A172 (cell line): ENCODE measurements at places on chromosomes 13 and 19.

DNA sequence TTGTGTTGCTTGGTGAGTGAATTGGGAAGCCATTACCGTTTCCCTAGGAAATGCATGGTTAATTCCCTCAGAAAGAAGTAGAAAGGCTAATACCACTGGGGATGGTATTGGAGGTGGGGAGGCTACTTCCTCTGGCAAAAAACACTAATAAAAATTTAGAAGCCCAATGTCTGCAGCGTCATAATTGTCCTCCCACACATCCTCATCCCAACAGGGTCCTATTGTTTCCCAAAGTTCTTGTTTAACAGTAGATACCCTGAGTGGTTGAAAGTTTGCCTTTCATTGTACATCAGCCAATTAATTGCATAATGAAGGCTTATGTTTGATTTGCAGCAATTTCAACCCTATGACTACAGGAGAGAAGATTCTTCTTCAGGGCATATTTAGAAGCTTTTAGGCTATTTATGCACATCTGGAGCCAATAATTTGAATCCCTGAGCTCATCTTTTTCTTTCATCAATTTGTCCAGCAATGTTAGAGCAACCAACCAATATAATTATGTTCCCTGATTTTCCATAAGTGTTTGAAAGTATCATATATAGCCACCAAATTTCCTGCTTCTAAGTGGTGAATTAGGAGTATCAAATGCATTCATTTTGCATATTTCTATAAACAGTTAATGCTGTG is 491.0 kb downstream of the SLITRK5 start:
- DNase-seq, result no peak

DNA sequence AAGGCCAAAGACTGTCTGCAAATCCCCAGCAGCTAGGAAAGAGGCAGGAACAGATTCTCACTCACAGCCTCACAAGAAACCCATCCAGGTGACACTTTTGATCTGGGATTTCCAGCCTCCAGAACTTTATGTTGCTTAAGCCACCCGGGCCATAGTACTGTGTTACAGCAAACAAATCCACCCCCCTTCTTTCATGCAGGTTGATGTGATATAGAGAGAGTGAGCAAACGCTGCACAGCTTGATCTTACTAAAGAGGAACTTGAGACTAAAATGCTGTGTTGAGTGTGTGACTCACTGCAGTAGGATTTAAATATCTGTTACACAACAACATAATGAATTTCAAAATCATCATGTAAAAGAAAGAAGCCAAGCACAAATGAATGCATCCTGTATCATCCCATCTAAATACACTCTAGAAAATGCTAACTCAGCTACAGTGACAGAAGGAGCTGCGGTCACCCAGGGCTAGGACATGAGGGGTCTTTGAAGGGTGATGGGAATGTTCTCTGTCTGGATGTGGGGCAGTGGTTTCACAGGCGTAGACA is 32.2 kb downstream of the RCBTB2 start:
- DNase-seq, result peak; percentile 23

DNA sequence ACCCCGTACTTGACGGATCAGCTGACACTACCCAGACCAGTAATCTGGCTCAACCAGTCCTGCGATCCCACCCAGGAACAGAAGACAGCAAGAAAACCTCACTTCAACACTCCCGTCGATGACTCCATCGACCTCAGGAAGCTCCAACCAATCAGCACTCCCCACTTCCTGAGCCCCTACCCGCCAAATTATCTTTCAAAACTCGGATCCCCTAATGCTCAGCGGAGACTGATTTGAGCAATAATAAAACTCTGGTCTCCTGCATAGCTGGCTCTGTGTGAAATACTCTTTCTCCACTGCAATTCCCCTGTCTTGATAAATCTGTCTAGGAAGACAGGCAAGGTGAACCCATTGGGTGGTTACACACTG is 1.2 kb downstream of the LSM4 start:
- no peak for DNase-seq

DNA sequence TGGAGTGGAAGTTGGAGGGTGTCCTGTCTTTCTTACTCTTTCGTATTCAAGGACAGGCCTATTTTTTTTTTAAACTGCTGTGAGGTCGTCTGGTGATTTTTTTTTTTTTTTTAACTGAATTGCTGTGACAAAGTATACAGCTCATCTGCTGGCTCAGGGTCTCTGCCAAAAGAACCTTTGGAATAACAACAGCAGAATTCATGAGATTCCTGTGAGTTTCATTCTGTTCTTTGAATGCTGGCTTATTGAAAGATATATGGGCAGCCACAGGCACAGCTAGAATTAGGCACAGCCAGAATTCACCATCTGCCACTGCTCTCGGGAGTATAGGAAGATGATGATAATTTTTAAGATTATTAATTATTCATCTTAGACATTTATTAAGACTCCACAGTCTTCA is 21.4 kb upstream of the FRY start:
- no peak for DNase-seq

DNA sequence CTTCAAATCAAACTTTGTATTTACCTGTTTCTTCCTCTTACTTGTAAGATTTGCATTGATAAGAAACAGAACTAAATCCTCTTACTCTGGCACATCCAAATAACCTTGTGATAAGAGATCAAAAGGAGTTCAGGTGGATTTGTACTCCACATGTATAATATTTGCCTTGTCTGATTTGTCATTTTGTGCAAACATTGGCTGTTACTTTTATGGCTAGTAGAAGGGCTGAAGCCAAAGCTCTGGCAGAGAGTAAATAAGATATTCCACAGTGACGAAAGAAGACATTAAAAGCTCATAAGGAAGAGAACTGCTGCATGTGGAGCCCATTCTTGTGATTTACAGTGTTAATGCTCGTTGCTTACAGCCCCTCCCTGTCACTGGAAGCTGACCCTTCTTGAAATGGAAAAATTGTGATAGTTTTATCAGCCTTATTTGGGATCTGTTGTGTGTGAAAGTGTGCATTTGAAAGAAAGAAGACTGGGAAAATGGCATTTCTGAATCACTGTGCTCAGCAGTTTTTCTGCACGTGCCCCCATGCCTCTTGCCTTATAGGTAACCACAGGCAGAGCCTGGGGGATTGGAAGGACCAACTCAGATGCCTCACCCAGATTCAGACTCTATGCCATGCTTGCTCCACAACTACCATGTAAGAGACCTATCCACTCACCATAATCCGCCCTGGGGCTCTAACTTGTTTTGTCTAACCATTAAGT is 68.2 kb downstream of the OXGR1 start:
- DNase-seq, result no peak

- no peak for DNase-seq
These were observed 74.0 kb downstream of the PDS5B start for GRCh38 chr13:32660227-32660626.

- no peak for DNase-seq
These were observed 1466.3 kb downstream of the PCDH9 start for GRCh38 chr13:65763811-65764210.

GRCh38 chr13:26743971-26744370 is 16.6 kb downstream of the GPR12 start:
- DNase-seq, result no peak

GRCh38 chr13:52929846-52930245 is 81.4 kb upstream of the PCDH8 start:
- no peak for DNase-seq

GRCh38 chr19:54684527-54684926 is 21.7 kb downstream of the LILRB4 start:
- peak; percentile 70 for DNase-seq

GRCh38 chr19:18480006-18480691 is 41.7 kb downstream of the ELL start:
- peak; percentile 58 for DNase-seq

- no peak for DNase-seq
These were observed 47.5 kb upstream of the SLC7A9 start for GRCh38 chr19:32916969-32917615.

- peak; percentile 20 for DNase-seq
These were observed 2.2 kb downstream of the FCER2 start for GRCh38 chr19:7699417-7700401.

GRCh38 chr19:13215572-13216380 is 65.6 kb downstream of the IER2 start:
- DNase-seq, result peak; percentile 61

DNA sequence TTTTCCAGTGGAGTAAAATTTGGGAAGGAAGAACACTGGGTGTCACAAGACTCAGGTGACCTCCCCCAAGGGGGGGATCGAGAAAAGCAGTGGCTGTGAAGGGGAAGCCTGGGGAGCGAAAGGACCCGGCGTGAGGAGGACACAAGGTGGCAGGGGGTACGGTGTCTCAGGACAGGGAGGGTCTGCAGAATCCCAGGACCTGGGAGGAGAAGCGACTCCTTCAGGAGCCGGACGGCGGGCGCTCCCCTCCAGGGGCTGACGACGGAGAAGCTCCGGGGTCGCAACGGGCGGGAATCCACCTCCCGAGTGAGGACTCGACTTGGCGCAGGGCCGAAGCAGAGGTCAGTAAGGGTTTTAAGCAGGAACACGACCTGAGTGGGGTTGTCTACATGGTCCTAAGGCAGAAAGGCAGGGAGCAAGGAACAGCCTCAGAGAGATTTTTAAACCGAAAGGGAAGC is 529 bp downstream of the ZNF836 start:
- DNase-seq, result no peak

GRCh38 chr13:29993716-29994488 is 143.5 kb upstream of the UBL3 start:
- peak; percentile 48 for DNase-seq

GRCh38 chr13:95650696-95651095 is 6.2 kb upstream of the DZIP1 start:
- no peak for DNase-seq
